NCI-H748 treated with DMSO at 0.1 percent for 48 hours (cell line): ENCODE measurements at places on chromosomes 3 and 15.

GRCh38 chr3:189772584-189772983 lies 141.4 kb downstream of the TP63 start:
- DNase-seq: no peak

DNA sequence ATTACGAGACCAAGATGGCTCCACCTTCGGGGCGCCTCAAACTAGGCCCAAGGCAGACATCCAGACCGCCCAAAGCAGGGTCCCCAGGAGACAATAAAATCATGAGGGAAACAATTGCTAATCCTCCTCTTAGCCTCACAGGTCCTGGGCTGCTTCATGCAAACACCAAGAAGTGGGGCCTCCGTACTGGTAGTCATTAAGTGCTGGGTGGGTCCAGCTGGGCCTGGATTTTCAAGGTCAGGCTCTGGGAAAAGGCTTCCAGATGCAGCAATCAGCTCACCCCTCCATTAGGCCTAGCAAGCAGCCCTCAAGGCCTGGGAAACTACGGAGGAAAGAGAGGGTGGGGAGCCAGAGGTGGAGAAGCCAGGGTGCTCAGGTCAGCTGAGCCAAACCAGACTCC lies 634 bp downstream of the FBXL22 start:
- no peak for DNase-seq

DNA sequence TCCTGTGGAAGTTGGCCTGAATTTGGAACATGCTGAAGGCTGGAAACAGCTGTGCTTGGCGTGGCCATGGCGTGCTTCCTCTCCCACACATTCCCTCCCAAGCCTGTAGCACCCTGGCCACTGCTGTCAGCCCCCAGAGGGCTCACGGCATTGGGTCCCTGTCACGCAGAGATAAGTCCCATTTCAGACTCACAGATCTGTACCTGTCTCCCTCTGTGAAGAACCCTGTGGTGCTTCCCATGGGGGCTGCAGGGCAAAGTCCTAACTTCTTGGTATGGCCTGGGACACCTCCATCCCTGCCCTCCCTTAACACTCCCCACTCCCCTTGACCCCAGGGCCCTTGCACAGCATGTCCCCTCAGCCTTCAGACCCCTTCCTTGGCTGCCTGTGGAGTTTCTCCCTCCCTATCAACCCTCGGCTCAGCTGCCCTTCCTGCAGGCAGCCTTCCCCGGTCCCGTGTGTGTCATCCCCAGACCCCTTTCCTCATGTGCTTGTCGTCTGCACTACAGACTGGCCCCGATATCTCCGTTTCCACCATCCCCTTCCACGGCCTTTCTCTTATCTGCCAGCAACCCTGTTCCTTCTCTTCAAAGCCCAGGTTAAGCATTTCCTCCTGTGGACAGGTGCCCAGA lies 28.6 kb downstream of the ABTB1 start:
- no peak for DNase-seq

DNA sequence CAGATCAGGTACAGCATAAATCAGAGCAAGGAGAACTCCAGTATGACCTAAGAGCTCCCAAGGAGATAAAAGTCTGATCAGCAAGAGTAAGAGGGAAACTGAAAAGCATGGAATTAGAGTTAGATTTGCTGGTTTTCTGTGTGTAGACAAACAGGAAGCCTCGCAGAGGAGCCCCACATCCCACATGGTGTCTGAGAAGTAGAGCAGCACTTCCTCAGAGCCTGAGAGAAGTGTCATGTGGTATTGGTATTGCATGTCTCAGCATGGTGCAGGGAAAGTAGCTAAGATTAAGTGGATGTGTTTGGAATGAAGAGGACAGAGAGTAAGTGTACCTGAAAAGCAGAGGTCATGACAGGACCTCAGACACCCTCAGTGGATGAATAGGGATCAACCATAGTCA lies 175.4 kb upstream of the GBE1 start:
- DNase-seq: no peak

GRCh38 chr3:32522682-32523081 lies 20.0 kb upstream of the CMTM6 start:
- DNase-seq: no peak

GRCh38 chr15:89880727-89881126 lies 13.1 kb downstream of the AP3S2 start:
- DNase-seq: no peak

DNA sequence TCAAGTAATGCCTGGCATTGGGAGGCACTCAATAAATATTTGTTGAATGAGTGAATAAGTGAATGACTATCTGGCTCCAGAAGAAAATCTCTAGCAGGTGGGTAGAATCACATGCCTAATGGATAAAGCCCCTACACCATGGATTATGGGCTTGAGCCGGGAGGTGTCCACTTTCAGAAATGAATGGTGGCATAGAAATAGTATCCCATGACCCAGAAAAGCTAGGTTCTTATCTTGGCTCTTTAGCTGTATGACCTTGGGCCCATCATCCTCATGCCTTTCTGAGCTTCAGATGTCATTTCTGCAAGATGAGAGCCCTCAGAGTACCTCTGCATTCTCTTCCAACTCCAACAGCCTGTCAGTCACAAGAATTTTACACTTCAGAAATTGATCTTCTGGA lies 37.3 kb upstream of the TNIK start:
- no peak for DNase-seq
